Neuronal stem cell (in vitro differentiated cells): ENCODE measurements at places on chromosomes 7 and 10.

DNA sequence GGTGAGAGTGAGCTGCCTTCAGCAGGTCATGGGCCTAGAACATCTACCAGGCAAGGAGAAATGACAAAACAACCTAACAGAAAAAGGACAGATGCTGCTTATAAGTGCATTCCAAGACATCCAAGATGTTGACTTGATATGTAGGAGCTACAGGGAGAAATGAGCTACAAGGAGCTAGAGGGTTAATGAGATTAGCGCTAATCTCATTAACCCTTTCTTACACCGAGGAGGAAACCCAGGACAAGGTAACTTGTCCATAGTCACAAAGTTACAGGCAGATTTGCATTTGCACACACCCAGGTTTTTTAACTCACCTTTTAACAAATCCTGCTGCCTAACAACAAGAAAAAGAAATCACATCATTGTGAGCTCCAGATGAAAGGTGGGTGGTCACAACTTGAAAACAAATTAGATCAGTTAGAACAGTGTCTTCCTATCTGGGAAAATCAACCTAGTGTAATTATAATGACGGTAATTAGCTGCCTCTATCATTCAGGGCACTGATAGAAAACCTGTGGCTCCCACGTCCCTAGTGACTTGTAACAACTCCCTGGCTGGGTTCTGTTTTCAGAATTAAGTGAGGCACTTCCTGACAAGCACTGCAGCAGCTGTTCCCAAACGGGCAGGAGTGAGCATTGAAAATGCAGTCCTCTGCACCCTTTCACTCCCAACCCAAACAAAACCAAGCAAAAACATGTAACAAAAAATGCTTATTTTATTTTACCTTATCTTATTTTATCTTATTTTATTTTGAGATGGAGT, 5.7 kb downstream of the KIAA1549 start:
- H3K36me3 ChIP-seq, result peaks cover 1% of the 10 kb centered on the region
- DNase-seq, result peak; percentile 35
- H3K4me1 ChIP-seq, result peaks cover 13% of the 10 kb centered on the region
- no peaks in the 10 kb centered on the region for H3K27me3 ChIP-seq
- H3K4me3 ChIP-seq, result no peak overlapping the region

GRCh38 chr10:91284486-91285090, 64.1 kb downstream of the PCGF5 start:
- H3K36me3 ChIP-seq, result peaks cover 22% of the 10 kb centered on the region
- H3K4me1 ChIP-seq, result peaks cover 4% of the 10 kb centered on the region
- no peak for DNase-seq
- no peaks in the 10 kb centered on the region for H3K27me3 ChIP-seq

GRCh38 chr10:91010952-91011351, 90.1 kb upstream of the ANKRD1 start:
- H3K36me3 ChIP-seq, result no peaks in the 10 kb centered on the region
- no peaks in the 10 kb centered on the region for H3K27me3 ChIP-seq
- H3K27ac ChIP-seq, result no peak overlapping the region

- H3K4me3 ChIP-seq, result no peak overlapping the region
- no peak overlapping the region for H3K27ac ChIP-seq
- peaks cover 63% of the 10 kb centered on the region for H3K27me3 ChIP-seq
- no peaks in the 10 kb centered on the region for H3K36me3 ChIP-seq
- H3K4me1 ChIP-seq, result no peaks in the 10 kb centered on the region
- DNase-seq, result no peak
Measured at GRCh38 chr7:27111751-27112277, 9.3 kb upstream of the HOXA2 start.

- no peak overlapping the region for H3K27ac ChIP-seq
- no peak for DNase-seq
- H3K4me3 ChIP-seq, result no peak overlapping the region
- no peaks in the 10 kb centered on the region for H3K36me3 ChIP-seq
- H3K27me3 ChIP-seq, result no peaks in the 10 kb centered on the region
Measured at GRCh38 chr10:94859086-94859485, 79.4 kb upstream of the CYP2C9 start.

DNA sequence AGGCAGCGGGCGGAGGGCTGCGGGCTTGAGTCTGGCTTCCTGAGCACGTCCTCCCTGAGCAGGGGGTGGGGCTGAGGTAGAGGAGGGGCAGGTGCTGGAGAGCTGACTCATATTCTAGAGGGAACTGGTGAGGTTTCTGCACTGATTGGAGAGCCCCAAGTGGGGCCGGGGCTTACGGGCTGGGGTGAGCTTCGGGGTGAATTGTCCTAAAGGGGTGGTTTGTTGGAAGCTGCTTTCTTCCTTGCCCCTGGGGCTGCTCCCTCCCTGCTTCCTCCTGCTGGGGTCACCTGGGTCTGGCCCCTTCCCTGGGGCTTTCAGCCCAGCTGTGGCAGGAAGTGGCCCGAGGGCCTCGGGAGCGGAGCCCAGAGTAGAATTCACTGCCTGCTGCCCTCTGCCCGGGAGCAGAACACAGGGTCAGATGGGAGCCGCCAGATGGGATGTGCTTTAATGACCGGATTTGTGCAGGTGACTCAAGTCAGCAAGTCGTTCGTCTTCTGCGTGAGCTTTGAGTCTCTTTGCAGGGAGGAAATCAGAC, 48.6 kb downstream of the FAM20C start:
- no peaks in the 10 kb centered on the region for H3K36me3 ChIP-seq
- H3K27ac ChIP-seq, result peak overlapping the region; percentile 39
- H3K4me3 ChIP-seq, result no peak overlapping the region
- no peaks in the 10 kb centered on the region for H3K27me3 ChIP-seq
- peaks cover 4% of the 10 kb centered on the region for H3K4me1 ChIP-seq

DNA sequence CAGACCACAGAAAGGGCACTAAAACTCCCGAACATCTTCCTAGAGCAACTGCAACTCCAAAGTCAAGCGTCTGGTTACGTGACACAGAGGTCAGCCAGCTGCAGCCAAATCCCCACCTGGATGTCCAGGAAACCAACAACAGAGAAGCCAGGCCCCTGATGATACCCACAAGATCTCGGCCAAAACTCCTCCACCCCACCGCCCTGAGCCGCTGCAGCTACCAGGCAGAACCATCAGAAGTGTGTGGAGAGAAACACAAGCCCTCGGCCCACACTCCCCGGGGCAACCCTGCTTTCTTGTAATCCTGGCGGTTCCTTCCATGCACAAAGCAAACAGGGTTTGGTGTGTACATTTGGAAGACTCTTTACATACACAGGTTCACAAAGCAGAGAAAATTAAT, 8.7 kb downstream of the CHST15 start:
- no peak overlapping the region for H3K27ac ChIP-seq
- H3K27me3 ChIP-seq, result no peaks in the 10 kb centered on the region
- DNase-seq, result no peak
- H3K36me3 ChIP-seq, result no peaks in the 10 kb centered on the region
- H3K4me3 ChIP-seq, result no peak overlapping the region

DNA sequence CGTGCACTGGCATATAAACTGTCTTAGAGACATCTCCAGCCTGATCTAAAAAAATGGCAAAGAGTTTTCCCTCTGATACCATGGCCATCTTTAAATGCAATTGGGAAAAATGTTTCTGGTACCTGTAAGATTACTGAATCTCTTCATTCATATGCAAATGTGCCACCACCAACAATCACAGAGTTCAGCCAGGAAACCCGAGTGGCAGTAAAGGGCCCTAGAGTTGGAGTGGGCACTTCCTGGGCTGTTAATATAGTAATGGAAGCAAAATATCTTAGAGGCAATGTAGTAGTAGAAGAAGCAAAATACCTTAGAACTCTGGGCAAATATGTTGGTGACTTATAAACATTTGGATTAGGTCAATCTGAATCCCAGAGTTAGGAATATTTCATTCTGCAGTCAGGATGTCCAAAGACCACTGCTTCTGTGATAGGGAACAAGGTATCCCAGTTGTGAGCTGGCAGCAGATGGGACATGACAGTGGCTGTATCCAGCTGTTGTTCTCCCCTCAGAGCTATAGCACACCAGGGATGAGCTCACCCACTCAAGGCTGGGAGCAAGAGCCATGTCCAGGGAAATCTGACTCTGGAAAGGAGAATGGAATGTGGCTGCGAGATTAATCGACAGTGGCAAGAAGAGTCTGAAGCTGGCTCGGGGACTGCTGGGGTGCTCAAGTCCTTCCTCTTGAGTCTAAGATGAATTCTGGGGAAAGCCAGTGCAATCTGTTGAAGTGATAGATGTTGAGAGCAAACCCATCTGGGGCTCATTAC, 332.1 kb downstream of the PHTF2 start:
- DNase-seq, result no peak
- H3K27me3 ChIP-seq, result no peaks in the 10 kb centered on the region
- no peak overlapping the region for H3K4me3 ChIP-seq
- H3K27ac ChIP-seq, result no peak overlapping the region

DNA sequence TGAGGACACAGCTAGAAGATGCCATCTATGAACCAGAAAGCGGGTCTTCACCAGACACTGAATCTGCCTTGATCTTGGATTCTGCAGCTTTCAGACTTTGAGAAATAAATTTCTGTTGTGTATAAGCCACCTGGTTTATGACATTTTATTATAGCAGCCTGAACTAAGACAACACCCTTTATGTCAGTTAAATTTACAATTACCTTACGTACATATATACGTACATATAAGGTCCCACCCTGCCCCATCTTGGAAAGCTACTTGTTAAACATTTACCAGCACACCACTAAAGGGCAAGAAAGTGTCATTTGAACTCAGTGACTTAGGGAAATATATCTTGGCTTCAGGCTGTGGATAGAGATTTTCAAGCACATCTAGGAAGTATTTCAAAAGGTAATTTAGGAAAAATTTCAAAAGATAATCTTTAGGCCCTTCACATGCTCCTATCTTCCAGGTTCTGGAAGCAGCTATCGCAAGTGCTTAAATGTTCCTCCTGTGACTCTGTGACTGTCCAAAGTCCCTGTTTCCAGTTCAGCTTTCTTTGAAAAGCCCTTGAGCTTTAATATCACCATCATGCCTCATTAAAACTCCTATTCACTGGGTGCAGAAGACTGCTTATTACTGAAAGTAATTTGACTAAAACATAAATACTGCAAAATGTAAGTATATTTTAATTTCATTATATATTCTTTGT, 9.6 kb upstream of the SRI start:
- no peaks in the 10 kb centered on the region for H3K4me1 ChIP-seq
- no peak overlapping the region for H3K4me3 ChIP-seq
- no peak overlapping the region for H3K27ac ChIP-seq
- H3K27me3 ChIP-seq, result no peaks in the 10 kb centered on the region

DNA sequence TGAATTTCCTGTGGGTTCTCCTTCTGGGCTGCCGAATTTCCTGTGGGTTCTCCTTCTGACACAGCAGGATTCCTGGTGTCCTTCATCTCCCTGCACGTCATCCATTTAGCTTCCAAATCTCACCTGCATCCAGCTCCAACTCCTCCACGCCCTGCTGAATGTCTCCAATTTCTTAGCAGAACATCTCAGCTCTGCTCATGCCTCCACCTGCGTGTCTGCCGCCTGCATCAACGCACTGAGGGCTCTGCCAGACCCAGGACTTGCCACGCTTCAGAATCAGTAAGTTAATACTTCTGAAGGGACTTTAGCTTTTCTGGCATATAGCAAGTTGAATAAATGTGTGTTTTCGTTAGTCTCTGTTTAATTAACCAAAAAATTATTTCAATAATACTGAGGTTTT, 31.1 kb upstream of the VIPR2 start:
- peaks cover 2% of the 10 kb centered on the region for H3K27me3 ChIP-seq
- no peaks in the 10 kb centered on the region for H3K36me3 ChIP-seq
- no peak overlapping the region for H3K27ac ChIP-seq
- H3K4me3 ChIP-seq, result no peak overlapping the region

- DNase-seq, result no peak
- H3K27me3 ChIP-seq, result no peaks in the 10 kb centered on the region
- H3K4me1 ChIP-seq, result no peaks in the 10 kb centered on the region
- H3K4me3 ChIP-seq, result no peak overlapping the region
Measured at GRCh38 chr7:139913021-139913844, 84.2 kb downstream of the TBXAS1 start.

DNA sequence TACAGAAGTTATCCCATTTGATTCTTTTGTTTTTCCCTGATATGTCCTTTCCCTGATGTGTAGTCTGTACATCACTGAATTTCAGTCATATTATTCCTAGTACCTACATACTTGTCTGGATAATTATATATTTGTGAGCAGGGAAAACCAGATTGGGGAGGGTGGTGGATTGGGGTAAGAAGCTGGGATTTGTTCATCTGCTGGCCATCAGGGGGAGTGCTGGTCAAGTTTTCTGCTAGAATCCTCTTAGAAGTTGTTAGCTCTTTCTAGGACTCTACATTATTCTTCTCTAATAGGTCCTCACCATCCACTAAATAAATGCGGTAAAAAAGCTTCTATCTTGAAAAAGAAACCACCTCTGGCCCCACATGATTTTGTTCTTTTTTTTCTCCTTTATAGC, 232.7 kb upstream of the TAC1 start:
- H3K27me3 ChIP-seq, result no peaks in the 10 kb centered on the region
- peak; percentile 21 for DNase-seq
- H3K4me1 ChIP-seq, result no peaks in the 10 kb centered on the region
- H3K27ac ChIP-seq, result no peak overlapping the region
- H3K36me3 ChIP-seq, result no peaks in the 10 kb centered on the region

DNA sequence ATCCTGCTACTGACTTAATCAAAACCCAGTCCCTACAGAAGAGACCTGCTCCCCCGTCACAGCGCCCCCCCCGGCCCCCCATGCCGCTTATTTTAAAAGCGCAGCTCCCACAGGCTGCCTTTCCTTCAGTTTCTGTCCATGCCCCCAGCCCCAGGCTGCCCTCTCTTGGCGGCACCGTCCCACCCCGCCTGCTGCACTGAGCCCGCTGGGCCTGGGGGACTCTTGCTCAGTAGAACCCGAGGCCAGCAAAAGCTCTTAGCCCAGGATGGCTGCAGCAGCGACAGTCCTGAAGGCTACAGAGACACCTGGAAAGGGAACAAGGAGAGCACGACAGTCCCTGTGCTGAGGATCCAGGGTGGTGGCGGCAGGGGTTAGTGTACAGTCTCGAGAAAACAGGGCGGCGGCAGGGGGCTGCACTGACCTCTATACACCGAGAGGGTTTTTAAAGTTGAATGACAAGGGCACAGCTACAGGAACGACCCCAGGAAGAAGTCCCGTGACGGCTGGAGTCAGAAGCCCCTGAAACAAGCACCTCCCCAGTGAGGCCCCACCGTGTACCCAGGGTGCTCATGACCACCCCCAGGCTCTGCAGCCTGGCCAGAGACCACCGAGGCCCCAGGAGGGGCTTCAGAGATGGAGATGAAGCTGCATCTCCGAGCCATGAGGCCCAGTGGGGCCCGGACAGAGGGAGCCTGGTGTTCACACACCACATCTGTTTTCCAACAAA, 54.4 kb downstream of the ZRANB1 start:
- no peak overlapping the region for H3K27ac ChIP-seq
- no peaks in the 10 kb centered on the region for H3K27me3 ChIP-seq
- H3K36me3 ChIP-seq, result peaks cover 100% of the 10 kb centered on the region
- peaks cover 10% of the 10 kb centered on the region for H3K4me1 ChIP-seq
- DNase-seq, result no peak

GRCh38 chr7:127254163-127254684, 1.5 kb upstream of the GRM8 start:
- DNase-seq, result no peak
- H3K4me3 ChIP-seq, result no peak overlapping the region
- H3K36me3 ChIP-seq, result no peaks in the 10 kb centered on the region

GRCh38 chr7:87445897-87446296, 29.6 kb downstream of the ABCB4 start:
- no peaks in the 10 kb centered on the region for H3K27me3 ChIP-seq
- no peaks in the 10 kb centered on the region for H3K36me3 ChIP-seq
- DNase-seq, result no peak
- H3K4me1 ChIP-seq, result peaks cover 5% of the 10 kb centered on the region

- H3K36me3 ChIP-seq, result peaks cover 4% of the 10 kb centered on the region
- H3K4me3 ChIP-seq, result no peak overlapping the region
Measured at GRCh38 chr7:21504021-21504420, 38.8 kb upstream of the DNAH11 start.
